ENCODE measurements at places on chromosomes 6 and 20.

- no peak for DNase-seq
Measured at GRCh38 chr6:38024908-38025307, 205.4 kb downstream of the ZFAND3 start.

- no peak for DNase-seq
Measured at GRCh38 chr20:7155282-7155681, 387.8 kb downstream of the BMP2 start.

- DNase-seq: no peak
Measured at GRCh38 chr6:159440911-159441703, 251.9 kb downstream of the SOD2 start.

DNA sequence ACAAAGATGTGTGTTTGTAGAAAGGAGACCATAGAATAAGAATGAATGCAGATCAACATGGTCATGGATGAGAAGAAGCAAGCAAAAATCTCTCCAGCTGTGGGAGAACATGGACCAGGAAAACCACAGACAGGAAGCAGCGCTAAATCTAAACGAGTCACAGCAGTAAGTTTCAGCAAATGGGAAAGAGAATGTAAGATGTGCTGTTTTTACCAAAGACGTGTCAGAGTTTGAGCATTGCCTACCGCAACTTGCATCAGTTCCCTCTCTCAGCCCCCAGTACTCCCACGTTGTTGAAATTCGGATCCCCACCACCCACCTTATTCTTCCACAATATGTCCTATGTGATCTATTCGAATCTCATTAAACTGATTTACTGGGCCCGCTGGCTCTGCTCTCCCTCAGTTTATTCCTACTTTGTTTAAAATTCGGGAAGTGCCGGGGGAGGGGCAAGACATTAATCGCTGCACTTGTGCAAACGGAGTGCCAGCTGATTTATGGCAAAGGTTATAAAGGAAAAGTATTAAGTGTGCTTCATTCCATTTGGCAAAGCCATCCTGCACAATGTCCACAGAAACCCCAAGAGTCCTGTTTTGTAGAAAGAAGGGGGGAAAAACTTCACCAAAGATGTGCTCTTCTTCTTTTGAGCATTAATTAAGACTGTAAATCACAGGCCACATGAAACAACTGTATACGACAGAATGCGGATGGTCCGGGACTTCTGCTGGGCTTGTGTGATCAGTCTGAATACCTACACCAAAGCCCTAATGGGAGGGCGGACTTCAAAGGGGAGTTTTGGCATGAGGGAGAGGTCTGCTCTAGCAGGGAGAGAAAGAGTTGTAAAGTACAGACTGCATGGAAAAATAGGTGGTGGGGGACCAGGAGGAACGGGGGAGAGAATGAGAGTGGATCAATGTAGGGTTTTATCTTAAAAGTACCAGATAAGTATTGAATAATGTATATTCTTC, 59.1 kb upstream of the PRDM1 start:
- no peak for DNase-seq

DNA sequence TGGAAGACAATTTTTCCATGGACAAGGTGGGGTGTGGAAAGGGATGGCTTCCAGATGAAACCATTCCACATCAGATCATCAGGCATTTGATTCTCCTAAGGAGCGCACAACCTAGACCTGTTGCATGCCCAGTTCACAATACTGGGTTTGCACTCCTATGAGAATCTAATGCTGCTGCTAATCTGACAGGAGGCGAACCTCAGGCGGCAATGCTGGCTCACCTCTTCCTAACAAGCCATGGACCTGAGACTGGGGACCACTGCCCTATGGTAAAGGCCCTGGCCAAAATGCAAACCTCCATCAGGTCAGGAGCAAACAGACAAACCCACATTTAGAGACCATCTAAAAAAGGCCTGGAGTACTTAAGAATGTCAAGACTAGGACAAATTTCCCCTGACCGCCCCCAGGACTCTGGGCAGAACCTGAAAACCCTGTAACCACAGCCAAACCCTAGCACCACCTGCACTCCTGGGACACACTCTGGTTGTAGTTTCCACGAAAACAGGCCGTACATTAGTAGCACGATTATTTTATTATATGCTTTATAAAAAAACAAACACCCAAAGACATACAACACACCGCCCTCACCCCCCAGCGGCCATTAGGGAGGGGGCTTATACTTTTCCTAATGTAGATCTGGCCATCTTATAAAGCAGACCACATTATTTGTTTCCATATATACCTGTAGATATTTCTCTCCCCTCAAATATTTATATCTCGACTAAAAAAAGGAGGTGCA, 27.3 kb downstream of the SNX5 start:
- no peak for DNase-seq

- DNase-seq: no peak
Measured at GRCh38 chr20:2887715-2888114, 14.4 kb downstream of the PTPRA start.

DNA sequence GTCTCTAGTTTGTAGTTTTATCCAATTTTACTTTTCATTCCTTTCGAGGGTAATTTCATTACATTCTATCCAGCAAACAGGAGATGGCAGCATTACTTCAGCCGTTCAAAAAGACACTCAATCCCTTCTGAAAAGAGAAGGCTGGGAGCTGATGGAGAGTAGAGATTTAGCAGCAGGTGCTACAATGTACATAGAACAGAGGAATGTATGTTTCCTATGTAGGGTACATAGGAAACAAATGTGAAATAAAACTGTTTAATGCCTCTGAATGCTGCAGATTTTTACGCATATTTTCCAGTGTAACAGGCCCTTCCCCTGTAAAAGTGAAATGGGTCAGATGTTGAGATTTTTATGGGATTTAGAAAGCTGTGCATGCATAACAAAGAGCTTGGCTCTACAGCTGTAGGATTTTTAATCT, 16.0 kb downstream of the RPS12 start:
- DNase-seq: peak; percentile 14

DNA sequence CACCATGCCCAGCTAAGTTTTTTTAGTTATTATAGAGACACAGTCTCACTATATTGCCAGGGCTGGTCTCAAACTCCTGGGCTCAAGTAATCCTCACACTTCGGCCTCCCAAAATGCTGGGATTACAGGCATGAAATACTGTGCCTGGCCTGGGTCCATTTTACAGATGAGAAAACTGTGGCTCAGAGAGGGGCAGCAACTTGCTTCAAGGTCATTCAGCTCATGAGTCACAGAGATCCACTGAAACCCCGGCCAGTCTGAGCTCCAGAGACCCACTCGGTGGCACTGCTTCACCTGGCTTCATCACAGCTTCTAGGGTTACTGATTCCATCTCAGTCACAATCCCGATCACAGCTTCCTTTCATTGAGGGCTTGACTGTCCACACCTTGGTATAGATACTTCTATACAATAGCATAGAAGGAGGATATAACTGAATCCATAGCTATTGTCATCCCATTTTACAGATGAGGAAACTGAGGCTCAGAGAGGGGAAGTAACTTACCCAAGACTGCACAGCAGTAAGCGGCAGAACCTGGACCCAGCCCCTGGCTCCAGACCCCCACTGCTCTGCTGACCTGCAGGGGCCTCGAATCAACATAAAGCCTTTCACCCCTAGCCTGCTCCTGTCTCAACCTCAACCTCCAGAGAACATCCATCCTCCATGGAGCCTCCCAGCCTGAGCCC, 11.8 kb downstream of the NOL4L start:
- DNase-seq: no peak

GRCh38 chr20:58420798-58421496, 31.9 kb downstream of the VAPB start:
- DNase-seq: no peak

DNA sequence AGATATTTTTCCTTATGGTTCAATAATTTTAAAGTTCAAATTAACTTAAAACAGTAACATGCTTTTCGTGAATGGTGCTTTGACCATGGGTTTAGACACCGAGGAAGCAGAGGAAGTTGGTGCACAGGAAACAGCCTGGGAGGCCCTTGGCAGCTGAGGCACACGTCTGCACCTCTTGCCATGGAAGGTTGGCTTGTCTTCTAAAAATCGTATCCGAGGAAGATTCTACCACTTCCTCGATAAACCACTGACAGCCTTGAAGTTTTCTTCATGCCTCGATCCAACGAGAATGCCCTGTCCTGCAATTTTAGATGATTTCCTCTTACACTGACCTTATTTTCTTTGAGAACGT, 12.2 kb downstream of the DLL1 start:
- DNase-seq: peak; percentile 39
